ENCODE measurements at places on chromosomes 5 and 9.

- no peak for DNase-seq
These were observed 85.5 kb upstream of the ZNF169 start for GRCh38 chr9:94173632-94174031.

- DNase-seq = no peak
These were observed 1599.2 kb downstream of the MAT2B start for GRCh38 chr5:165104611-165105010.

- DNase-seq = no peak
These were observed 417.3 kb downstream of the RASEF start for GRCh38 chr9:82645600-82645999.

GRCh38 chr5:61270510-61271165, 61.4 kb upstream of the ZSWIM6 start:
- no peak for DNase-seq

DNA sequence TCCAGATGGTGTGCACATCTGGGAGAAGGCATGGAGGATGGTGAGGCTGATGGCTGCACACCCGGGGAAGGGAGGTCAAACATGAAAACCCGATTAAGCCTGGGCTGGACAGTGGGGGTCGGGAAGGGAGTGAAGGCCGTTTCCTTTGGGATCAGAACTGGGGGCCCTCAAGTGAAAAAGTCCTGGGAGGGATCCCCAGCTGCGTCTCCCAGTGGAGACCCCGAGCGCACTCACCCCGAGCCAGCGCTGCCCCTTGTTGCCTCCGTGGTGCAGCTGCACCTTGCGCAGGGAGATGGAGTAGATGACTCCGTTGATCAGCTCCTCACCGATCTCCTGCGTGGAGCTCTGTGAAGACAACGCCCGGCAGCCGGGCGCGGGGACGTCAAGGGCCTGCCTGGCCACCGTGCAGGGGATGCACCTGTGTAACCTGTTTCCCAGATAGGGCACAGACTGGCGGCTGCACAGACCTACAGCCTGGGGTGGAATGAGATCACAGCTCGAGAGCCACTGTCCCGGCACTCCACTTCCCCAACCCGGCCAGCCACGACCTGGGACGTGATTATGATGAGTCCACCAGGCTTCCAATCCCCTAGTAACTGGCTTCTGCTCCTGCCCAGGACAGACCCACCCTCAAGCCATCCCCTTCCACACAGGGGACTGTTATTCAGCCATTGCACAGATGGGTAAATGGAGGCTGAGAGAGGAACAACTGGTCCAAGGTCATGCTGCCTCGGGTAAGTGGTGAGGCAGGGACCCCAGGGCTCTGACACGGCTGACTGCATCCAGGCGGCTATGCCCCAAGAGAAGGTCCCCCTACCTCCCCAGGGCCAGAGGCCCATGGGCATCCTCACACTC, 9.0 kb downstream of the RALGDS start:
- no peak for DNase-seq

DNA sequence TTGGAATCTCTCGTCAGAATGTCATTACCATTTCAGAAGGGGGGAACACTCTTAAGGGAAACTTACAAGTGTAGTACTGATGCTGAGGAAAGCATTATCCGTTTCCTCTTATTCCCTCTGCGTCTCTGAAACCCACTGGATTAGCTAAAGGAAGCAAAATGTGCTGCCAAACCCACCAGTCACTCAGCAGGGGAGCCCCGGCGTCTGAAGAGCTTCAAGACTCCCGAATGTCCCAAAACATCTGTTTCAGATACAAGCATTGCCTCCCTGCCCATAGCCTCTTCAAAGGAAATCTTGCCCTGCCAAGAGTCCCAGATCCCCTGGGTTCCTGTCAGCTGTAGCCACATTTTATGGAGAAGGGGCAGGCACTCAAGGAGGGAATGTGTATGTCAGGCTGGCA, 1.0 kb upstream of the HCN1 start:
- DNase-seq = no peak

Measured in GOT3 (cell line).